ENCODE measurements at places on chromosomes 5 and 9.

DNA sequence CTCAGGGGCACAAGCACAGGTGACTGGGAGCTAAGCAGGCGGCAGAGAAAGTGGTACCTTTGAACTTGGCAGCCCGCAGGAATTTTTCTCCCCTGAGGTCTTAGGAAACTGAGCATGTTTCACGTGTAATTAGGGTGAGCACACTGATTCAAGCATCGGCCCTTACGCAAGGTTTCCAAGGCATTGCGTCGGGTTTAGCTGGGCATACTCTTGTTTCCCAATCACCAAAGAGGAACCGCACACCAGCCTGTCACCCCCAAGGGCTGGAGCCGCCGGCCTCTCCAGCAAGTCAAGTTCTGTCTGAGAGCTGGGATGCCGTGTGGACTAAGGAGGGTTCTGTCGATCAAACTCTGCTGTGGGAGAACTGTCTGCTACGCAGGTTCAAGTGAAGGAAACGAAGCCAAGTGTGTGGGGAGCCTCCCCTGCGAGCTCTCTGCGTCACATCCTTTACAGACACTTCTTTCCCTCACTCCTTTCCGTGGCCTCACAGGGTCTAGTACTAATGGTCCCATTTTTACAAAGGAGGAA lies 53.0 kb downstream of the ERGIC1 start:
- no peak for DNase-seq

- no peak for DNase-seq
These were observed 543.1 kb downstream of the CETN3 start for GRCh38 chr5:89866410-89866809.

- no peak for DNase-seq
These were observed 140.8 kb downstream of the BARX1 start for GRCh38 chr9:93814077-93814956.

- DNase-seq: no peak
These were observed 208.1 kb upstream of the S1PR3 start for GRCh38 chr9:88782931-88783710.

GRCh38 chr5:164052536-164053093 lies 547.2 kb downstream of the MAT2B start:
- DNase-seq: no peak

DNA sequence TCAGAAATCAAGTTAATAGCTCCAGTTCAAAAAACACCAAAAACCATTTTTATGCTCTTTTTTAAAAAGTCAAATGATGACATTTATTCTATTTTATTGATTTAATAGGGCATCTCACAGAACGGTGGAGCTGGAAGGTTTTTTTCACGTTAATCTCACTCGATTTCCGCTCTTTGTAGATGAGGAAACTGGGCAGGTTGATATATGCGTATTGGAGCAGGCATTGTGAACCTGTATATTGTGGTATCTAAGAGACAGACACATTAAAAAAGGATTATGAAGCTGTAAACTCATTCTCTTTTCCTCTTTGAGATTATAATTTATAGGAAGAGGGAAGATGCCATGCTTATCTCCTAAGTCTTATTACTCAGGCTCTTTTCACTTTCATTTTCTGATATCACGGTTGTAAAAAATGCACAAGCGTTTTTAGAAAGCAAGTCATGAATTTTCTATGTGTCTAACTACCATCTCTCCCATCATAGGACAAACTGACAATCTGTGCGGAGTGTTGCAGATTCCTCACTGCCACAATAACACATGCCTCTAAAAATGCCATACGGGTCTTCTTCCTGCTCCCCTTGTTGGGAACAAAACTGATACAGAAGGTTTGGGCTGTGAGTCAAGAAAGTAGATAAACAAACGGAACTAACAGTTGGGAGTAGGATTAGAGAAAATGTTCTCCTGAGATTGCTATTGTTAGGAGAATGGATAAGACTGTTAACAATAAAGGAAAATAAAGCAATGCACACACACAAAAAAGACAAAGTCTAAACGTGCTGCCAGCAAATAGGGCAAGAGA lies 1997.7 kb downstream of the MAT2B start:
- no peak for DNase-seq

DNA sequence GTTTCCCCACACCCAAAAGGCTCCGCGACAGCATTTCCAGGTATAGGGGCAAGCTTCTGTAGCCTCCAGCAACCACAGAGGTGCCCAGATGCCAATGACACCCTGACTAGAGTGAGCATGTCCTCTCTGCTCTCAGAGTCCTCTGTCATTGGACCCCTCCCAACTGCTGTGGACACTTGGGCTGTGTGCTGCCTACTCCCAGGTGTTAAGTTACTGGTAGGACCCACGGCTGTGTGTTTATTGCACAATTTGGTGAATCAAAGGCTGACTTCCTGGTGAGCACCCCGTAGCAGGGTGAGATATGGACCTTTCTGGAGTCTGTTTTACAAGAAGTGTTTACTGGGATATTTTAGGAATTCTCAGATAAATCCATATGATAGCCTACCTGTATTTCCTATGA lies 36.0 kb downstream of the SH3GL2 start:
- DNase-seq: no peak
